ENCODE measurements at places on chromosomes 4 and X. TPM values are rescaled to one million over a fixed set of nuclear protein-coding genes. Genes with fewer than 3 reads are reported as not detected.

- no peak for DNase-seq
Observed at GRCh38 chrX:154315416-154315815, 19.8 kb downstream of the TKTL1 start.

DNA sequence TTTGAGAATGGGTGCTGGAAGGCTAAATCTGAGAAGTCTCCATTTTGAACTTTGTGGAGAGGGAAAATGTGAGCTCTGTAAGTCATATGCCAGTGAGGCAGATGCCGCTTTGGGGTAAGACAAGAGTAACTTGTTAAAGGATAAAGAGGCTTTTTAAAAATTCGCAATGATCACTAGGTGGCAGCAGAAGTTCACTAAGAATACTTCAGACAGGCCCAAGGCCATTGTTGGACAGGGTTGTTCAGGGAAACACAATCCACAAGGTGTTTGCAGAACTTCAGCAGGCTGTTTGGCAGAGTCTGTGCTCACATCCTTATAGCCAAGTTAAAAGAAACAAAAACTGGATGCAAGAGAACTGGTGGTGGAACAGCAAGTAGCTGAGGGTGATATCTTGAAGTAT is 13.7 kb upstream of the PIGA start:
- DNase-seq: no peak

DNA sequence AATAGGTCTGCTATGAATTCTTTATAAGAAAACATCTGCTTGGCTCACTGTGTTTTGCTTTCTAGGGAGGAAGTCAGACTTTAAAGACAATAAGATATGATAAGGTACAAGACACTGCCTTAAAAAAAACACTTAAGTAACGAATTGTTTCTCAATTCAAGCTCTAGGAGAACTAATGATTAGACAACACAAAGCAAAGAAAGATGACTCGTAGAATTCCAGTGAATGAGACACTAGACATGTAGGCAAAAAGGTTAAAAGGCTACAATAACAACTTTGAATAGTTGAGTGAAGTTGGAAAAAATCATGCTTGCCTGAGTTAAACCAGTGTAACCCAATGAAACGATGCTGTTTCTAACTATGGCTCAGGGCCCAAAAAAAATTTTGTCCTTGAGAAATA is 344.4 kb upstream of the ACTRT1 start:
- DNase-seq: no peak

DNA sequence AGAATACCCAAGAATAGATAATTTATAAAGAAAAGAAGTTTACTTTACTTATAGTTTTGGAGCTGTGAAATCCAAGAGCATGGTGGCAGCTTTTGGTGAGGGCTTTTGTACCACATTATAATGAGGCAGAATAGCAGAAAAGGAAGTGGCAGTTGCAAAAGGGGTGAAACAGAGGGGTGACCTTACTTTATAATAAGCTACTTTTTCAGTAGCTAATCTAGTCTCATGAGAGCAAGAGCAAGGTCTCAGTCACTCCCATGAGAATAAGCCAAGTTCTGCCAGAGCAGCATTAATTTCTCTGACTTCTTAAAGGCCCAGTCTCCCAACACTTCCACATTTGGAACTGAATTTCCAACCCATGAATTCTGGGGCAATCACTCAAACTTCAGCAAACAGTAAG is 502.0 kb downstream of the GBA3 start:
- no peak for DNase-seq

DNA sequence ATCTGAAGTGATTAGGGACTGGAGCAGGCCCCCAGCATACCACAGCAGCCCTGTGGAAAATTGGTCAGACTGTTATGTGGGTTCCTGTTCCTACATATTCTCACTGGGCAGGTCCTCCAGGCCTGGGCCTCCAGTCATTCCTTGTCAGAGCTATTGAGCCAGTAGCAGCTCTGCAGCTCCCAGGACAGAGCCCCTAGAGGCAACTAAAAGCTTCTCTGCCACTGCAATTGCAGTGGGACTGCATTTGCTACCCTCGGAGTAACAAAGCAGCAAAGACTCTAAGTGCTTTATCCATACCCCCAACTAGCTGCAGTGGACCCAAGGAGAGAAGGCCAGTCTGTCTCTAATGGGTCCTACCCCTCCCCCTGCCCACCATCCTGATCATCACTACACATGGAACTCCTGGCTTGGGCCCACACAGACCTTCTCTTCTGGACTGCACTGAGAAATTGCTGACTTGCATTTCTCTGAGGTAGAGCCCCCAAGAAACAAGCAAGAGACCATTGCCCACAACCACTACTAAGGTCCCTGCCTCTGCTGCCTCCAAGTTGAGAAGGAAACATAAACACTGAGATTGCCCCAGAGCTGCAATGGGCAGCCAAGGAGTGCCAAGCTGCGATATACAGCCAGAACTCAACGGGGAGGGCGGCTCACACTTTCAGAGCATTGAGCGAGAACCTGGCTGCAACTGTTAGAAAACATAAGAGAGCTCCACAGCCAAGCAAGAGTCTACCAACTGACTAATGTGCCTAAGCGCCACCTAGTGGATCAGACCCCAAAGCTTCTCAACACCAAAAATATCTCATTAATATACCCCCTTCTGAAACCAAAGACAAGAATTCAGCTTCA is 738.7 kb upstream of the NDST4 start:
- DNase-seq: peak; percentile 32

DNA sequence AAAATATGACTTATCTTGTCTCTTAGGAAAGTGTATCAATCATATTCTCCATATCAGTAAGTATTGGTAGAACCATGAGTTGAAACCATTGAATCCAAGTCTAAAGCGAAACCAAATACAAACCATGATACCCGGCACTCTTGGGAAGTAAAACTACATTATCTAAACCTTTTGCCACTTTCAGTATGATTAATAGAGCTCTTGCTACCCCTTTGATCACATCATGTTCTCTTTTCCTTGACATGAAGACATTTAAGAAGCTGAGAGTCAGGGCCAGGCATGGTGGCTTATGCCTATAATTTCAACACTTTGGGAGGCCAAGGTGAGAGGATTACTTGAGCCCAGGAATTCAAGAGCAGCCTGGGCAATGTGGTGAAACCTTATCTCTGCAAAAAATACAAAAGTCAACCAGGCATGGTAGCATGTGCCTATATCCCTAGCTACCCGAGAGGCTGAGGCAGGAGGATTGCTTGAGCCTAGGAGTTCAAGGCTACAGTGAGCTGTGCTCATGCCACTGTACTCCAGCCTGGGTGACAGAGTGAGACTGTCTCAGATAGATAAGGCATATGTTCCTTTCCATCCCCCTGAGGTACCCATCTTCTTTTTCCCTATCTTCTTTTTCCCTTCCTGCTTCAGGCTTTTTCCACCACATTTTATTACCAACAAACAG is 45.4 kb downstream of the CEP135 start:
- DNase-seq: no peak

- DNase-seq: no peak
Observed at GRCh38 chrX:46791927-46792809, 33.2 kb upstream of the SLC9A7 start.

DNA sequence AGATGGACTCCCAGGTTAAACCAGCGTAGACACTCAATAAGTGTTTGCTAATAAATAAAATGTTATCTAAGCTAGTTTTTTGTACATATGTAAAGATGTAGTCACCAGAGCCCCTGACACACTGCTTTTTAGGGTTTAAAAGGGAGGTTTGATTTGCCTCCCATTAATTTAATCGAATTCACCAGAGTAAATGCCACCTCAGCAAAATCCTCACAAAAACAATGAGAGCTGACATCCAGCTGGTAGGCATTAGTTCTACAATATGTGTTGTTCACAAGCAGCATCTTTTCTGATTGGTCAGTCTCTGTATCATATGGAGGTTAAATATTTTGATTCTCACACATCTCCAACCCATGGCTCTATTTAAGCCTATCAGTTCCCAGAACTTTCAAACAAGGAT is 382.6 kb downstream of the CENPC start:
- DNase-seq: no peak

DNA sequence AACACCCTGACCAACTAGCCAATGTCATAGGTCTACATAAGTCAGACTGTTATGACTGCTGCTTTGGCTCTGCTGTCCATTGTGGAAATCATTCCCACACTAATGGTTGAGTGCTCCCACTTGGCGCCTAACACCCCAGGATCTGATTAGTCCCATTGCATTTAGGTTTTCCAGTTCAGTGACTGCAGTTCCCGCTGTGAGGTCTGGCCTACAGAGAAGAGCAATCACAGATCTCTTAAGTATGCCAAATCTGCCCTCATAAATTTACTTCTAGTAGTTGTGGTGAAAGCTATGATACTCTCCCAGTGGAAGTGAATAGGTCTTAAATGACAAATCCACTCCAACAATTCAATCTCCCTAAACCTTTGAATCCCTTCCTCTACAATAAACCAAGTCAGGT is 77.3 kb upstream of the IL2 start:
- no peak for DNase-seq

DNA sequence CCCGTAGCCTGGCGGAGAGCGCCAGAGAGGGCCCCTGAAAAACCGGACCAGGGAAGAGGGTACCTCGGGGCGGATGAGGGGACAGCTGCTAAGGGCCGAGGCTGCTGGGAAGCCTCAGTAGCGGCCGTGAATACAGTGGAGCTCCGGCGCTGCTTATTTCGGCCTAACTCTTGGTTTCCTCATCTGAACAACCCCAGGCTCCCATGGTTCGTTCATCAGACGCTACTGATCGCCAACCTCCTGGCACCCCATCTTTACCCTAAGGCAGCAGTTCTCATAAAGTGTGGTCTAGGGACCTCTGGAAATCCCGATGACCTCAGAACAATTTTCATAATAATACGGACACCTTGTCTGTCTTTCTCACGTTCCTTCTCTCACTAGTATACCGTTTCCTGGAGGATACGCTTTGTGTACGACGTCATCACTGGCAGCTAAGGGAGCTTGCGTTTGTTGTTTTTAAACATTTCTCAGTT is 645 bp upstream of the RAB28 start:
- no peak for DNase-seq

- DNase-seq: no peak
Observed at GRCh38 chrX:28099166-28099565, 117.9 kb upstream of the DCAF8L1 start.

- DNase-seq: no peak
Observed at GRCh38 chr4:176784816-176785215, 7.9 kb downstream of the VEGFC start.

DNA sequence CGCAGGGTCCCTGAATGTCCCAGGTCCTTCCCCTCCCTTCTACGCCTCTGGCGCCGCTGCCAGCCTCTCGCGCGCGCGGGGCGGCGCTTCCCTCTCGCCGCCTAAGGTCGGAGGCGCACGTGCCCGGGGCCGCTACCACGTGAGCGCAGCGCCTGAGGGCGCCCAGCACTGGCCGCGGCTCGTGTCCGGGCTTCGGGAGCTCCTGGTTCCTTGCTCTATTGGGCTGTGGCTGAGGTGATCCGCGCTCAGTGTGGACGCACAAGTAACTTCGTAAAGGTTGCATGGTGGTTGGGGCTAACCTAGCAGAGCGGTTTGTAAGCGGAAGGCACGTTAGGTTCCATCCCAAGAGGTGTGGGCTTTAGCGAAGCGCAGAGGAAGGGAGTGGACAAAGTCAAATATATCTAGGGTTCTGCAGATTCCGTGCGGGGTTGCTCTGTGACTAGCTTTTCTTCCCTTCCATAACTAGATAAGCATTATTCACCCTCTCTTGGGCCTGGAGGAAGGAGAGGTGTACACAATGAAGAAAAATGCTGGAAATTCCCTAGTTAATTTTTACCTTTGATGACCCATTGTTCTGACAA is 1.8 kb downstream of the TLL1 start:
- DNase-seq: no peak

DNA sequence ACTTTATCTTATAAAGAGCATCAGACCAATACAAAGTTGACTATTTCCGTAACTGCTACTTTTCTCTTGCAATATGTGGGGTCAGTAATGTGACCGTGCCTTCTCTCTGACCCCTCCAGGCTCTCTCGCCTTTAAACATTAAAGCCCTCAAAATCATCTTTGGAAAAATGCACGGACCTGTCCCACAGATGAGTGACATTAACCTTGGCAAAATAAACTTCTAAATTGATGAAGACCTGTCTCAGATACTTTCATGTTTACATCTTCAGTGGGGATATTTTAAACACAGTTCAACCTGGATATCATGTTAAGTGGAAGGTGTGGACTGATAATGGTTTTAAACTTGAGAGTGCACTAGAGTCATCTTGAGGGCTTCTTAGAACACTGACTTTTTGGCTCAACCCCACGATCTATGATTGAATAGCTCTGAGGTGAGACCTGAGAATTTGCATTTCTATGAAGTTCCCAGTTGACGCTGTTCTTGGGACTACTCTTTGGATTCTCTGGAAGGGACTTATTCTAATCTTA is 26.7 kb upstream of the CXCL3 start:
- no peak for DNase-seq

- no peak for DNase-seq
Observed at GRCh38 chr4:40875507-40876150, 125.9 kb downstream of the NSUN7 start.

DNA sequence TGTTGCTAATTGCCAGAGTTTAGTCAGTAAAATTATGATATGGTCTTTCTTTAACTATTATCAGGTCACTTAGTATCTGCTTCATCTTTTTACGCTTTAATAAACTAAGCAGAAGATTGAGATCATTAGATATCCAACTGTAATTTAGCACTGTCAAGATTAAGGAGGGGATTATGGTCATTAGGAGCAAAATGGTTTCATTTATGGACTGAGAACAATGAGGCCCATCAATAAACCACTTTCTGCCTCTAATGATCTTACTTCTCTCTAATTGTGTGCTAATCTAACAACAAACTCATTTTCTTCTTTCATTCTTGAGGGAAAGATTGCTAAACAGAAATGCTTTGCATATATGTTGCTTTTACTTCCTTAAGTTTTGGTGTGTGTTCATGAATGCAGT is 340.4 kb downstream of the RPA4 start:
- no peak for DNase-seq

GRCh38 chr4:120096508-120097297 is 30.1 kb upstream of the MAD2L1 start:
- DNase-seq: no peak

GRCh38 chrX:109691277-109691676 is 41.8 kb downstream of the ACSL4 start:
- no peak for DNase-seq

DNA sequence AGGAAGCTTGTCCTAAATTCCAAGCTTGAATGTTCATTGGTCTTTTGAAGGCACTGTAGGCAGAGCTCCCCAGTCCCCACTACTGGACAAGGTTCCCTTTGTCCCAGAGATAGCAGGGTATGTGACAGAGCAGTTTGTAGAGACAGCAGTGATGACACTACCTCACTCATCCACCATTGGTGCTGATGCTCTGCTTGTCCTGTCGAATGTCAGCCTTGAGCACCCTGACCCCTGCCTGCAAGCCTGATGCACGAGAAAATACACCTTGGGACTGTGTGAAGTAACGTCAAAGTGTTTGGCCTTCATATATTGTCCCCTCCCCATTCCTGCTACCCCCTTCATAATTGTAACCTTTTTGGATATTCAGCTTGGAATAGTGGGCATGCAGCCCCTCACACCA is 188.9 kb upstream of the EOLA2 start:
- DNase-seq: no peak

The CPLX1 gene
- 180 TPM for total RNA-seq

The TNMD gene
- not detected for total RNA-seq

The SPARCL1 gene
- total RNA-seq: 882 TPM

The NHS gene
- 13.6 TPM for total RNA-seq

The WWC2 gene
- 29.6 TPM for total RNA-seq

The SPANXN4 gene
- total RNA-seq: not detected
